ENCODE measurements at places on chromosomes 13 and 19.

DNA sequence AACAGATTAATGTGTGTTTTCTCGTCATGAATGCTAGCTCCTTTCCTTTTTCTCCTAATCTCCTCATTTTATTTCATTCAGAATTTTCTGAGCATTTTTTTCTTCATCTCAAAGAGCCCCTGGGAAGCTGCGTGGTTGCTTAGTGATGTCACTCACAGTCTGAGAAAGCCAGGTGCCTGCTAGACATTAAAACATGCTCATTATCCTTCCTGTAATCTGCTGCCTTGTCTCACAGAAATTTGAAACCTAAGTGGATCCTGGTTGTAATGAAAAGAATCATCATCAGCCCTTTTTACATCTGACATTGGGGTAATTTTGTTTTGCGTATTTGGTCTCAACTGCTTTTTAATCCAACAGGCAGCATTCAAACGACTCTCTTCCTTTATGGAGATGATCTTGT lies 108.2 kb upstream of the RNF113B start:
- no peak for DNase-seq

DNA sequence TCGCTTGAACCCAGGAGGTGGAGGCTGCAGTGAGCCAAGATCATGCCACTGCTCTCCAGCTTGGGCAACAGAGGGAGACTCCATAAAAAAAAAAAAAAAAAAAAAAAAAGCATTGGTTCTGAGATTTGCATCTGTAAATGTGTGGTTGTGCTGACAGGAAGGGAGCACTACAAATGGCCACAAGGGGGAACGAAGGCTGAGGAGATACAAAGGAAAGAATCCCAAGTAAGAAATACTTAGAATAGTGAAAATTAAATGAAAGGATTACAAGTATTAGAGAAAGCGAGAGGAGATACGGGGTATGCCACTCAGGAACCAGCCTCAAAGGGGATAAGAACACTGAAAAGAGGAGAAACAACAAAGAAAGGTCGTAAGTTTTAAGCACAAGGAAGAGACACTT lies 284.9 kb downstream of the KLF12 start:
- DNase-seq: no peak

DNA sequence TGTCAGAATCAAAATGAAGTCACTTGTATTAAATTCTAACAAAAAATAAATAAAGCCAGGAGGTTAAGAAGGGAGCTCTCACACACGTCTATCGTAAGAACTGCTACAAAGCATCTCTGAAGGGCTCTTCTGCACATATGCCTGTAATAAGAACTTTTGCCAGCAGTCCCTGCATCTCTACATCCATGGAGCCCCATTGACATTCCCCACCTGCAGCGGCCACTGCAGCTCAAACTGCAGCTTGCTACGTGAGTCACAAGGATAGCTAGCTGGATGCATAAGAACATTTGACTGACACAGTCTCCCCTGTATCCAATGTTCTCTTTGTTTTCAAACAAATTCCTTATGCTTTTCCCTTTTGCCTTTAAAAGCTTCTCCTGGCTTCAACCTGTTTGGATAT lies 68.3 kb downstream of the DNAJC3 start:
- no peak for DNase-seq

DNA sequence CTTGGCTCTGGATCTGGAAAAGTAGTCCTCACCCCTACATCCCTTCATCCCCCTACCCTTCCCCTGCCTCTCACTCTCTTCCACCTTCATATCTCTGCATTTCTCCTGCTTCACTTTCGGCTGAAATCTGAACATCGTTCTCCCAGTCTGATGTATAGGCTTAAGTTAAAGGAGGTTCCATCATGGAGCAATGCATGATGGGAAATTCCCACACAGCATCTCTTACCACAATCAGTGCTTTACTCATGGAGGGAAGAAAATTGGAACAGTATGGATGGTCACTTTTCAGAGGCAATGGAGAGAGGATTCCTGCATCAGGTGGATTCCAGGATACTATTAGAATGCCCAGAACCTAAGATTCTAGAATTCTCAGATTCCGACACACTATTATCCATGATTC lies 6.1 kb upstream of the KLK8 start:
- no peak for DNase-seq

- no peak for DNase-seq
These were observed 5.5 kb upstream of the ZNF428 start for GRCh38 chr19:43624933-43625332.

DNA sequence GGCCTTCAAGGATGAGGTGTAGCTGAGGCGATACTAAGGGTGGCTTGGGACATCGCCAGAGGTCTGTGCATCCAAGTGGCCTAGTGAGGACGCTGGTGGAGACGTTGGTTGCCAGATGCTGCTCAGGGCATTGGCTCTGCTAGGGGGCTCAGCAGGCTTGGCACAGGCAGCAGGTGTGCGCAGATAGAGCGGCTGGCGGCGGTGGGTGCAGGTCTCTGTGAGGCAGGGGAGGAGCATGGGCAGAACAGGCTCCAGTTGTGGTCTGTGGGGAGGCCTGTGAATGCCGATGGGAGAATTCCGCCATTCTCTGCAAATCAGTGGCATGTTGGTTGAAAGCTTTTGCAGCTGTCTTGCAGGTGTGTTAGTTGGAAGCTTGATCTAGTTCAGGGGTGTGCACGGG lies 21.2 kb downstream of the PRAM1 start:
- DNase-seq: no peak

DNA sequence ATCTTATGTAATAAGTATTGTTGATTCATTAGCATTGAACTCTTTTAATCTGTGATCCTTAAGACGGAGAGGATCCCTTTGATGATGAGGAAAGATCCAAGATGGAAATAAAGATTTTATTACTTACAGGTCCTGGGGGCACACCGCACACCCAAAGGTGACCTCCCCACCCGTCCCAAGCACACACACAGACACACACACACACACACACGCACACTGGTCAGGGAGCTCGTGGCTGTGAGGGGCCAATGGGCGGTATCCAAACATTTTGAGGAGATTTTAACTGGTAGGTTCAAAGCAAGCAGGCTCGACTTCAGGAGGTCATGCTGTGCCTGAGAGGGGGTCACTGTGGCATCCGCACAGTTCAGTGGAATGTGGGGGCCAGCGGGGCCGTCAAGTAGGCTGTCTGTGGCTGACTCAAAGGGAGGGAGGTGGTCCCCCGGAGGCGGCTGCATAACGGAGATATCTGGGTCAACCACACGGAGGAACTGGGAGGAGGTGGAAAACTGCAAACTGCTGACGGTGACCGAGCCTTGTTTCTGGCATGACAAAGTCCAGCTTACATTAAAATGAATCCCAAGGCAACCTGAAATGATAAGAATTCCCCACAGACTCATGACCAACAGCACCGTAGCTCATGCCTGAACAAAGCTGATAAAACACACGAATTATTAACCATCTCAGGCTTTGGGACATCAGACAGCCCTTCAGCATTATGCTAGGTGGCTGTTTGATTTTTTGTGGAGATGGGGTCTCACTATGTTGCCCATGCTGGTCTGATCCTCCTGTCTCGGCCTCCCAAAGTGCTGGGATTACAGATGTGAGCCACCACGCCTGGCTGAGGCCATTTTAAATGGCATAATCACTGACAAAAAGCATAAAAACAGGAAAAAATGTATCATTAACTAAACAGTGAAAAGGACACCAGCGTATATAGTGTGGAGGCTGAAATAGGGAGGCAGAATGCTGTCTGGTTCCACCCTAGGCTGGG lies 20.9 kb upstream of the SIGLEC11 start:
- DNase-seq: no peak

DNA sequence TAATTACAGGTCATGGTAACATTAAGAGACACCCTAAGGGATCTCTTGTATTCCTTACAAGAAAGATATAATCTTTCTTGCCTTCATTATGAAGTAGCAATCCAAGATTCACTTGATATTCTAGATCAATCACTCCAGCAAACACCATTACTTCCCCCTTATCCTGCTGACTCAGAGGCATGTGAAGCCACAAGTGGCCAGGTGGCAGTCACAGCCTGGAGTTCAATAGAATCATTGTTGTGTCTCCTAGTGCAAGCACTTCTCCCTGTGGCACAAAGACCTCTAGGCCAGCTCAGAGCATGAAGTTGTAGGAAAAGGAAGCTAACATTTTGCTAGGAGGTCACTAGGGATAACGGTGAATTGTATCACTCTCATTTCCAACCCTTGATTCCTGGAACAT lies 864.3 kb upstream of the ATXN8OS start:
- DNase-seq: no peak

DNA sequence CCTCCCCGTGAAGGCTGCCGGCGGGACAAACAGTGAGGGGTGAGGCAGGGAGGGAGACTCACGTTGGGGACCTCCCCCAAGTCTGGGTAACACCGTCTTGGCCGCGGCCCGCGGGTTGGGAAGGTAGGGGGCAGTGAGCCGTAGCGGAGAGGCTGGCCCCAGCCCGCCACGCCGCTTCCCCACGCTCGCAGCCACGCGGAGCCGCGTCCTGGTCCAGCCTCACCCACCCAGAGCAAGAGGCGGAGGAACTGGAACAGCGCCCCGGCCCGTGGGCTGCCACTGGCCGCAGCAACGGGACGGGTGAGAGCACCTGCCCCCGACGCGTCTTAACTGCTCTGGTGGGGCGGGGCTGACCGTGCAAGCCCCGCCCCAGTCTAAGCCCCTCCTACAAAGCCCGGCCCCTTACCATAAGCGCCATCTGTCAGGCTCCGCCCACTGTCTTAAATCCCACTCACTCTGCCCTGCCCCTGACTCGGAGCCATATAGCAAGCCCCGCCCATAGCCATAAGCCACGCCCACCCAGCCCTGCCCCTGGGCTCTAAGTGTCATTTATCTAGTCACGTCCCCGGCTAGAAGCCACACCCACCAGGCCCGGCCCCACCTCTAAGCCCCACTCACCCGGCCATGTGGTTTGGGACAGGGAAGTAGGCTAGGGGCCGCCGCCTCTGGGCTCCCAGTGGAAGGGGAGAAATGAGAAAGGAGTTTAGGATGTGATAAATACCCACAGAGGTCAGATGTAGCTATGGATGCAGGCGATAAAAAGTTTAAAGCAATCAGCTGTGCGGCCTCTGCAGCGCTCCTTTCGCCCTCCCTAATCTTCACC lies 2.1 kb upstream of the CCL25 start:
- peak; percentile 28 for DNase-seq

GRCh38 chr13:105997581-105998550 lies 537.6 kb downstream of the EFNB2 start:
- DNase-seq: no peak

GRCh38 chr19:57302020-57302465 lies 18.2 kb upstream of the ZNF543 start:
- no peak for DNase-seq

DNA sequence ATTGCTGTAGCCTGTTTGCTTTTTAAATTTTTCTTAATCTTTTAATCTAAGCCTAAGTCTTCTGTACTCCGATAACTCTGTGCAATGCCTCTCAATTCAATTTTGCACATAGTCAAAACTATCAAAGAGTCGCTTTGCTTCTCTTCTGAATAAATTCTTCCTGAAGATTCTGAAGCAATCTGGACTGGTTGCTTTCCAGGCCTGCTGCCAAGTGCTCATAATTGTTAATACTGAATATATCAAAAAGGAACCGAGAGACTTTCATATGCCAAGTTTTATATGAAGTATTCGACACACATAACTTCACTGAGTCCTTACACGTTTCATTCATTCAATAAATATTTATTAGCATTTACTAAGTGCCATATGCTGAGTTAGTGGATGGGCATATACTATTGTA lies 91.3 kb downstream of the EDNRB start:
- no peak for DNase-seq

DNA sequence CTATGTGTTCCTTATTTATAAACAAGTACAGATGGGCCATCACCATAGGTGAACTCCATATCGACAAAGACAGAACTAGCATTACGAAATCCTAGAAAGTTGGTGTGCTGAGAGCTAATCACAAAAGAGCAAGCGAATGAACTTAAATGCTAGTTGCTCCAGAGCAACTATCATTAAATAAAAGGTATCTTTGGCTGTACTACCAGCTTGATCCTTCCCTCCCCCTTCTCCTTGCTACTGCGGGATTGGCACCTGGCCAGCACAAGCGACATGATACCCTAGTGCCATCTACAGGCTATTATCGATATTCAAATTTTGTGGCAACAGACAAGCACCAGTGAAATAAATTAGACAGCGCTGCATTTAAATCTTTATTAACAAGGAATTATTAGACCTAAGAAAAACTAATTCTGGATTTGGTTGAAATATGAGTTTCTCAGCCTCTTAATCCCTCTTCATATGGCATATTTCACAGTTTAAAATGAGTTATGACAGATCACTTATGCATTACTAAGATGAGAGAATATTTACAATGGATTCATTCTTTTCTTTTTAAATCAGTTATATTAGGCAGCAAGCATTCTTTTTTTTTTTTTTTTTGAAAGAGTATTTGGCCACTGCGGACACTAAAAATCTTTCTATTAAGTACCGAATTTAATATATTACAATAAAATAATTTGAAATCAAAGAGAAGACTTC lies 5.8 kb downstream of the PCDH9 start:
- peak; percentile 73 for DNase-seq

GRCh38 chr19:35843676-35844481 lies 8.4 kb downstream of the NPHS1 start:
- no peak for DNase-seq

DNA sequence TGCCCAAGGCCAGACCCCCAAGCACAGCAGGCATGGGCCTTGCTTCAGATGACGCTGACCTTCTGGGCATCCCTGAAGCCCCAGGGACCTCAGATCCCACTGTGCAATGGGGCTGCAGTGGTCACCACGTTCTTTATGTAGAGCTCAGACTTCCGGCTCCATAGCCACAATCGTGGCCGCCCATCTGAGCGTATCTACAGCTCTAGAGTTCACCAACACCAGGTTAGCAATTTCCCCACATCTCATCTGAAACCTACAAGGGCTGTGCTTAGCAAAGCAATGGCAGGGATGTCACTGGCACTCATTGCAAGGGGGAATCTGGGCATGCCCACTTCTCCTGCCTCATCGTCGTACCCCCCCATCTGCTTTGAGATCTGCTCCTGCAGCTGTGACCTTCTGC lies 384.4 kb upstream of the TSHZ3 start:
- no peak for DNase-seq

- no peak for DNase-seq
These were observed 4.8 kb downstream of the ZNF439 start for GRCh38 chr19:11853358-11853757.

DNA sequence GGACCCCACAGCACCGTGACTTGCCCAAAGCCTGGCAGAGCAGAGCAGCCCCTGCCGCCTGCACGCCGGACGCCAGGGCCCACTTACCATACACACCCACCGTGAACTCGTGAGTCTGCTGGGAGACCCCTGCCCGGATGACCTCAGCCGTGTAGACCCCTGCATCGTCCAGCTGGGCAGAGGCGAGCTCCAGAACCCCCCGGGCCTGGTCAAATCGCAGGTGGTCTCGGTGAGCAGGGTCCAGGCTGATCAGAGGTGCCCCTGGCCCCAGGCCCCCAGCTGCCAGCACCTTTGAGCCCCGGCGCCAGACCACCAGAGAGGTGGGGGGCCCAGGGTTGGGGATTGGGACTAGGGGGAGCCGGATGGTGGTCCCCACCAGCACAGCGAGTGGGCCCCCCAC lies 873 bp downstream of the VSIG10L start:
- DNase-seq: no peak

GRCh38 chr19:7069904-7070226 lies 362 bp downstream of the ZNF557 start:
- DNase-seq: no peak

DNA sequence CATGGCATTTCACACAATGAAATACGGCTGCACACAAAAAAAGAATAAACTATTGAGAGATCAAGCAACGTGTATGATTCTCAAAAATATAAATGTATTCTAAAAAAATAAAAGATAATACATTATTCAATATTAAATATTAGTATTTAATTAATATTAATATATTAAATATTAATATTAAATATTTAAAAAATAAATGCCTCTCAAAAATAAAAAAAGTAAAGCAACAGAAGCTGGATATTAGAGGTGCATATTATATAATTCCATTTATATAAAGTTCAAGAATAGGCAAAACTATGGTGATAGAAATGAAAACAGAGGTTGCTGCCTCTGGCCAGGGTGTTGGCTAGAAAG lies 57.1 kb downstream of the GADD45B start:
- DNase-seq: no peak
